ENCODE measurements at places on chromosomes 12 and 14.

GRCh38 chr12:2023365-2023764 lies 19.1 kb upstream of the DCP1B start:
- DNase-seq, result no peak

DNA sequence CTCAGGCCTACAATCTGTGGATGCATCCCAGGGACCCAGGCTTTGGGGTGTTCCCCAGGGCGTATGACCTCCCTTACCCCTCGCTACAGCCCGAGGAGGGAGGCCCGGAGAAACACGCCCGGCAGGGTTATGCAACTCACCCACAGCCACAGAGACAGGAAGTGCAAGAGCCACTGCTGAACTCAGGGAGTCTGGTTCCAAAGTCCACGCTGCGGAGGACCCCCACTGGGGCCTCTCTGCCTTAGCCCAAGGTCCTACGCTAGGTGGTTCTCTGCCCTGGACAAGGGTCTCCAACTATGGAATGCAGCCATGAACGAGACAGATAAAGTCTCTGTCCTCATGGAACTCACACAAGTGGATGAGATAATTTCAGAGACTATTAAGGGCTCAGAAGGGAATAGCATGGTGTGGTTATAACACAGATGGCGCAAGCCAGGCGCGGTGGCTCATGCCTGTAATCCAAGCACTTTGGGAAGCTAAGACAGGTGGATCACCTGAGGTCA lies 11.3 kb downstream of the SCARB1 start:
- no peak for DNase-seq

- peak; percentile 17 for DNase-seq
These were observed 99.4 kb downstream of the EPS8 start for GRCh38 chr12:15689751-15690191.

DNA sequence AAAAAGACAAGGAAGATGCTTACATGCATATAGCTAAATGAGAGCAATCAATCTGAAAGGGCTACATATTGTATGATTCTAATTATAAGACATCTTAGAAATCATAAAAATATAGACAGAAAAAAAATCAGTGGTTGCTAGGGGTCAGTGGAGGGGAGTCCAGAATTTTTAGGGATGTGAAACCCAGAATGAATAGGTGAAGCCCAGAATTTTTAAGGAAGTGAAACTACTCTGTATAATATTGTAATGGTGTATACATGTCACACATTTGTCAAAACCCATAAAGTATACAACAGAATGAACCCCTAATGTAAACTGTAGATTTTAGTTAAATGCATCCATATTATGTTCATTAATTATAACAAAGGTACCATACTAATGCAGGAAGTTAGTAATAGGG lies 713.2 kb downstream of the FLRT2 start:
- DNase-seq, result no peak

- peak; percentile 40 for DNase-seq
These were observed 24.3 kb downstream of the SYNDIG1L start for GRCh38 chr14:74401504-74402241.

GRCh38 chr14:90968025-90968424 lies 92.4 kb downstream of the RPS6KA5 start:
- DNase-seq, result no peak

- DNase-seq, result no peak
These were observed 21.1 kb downstream of the PLEKHD1 start for GRCh38 chr14:69505338-69506240.

DNA sequence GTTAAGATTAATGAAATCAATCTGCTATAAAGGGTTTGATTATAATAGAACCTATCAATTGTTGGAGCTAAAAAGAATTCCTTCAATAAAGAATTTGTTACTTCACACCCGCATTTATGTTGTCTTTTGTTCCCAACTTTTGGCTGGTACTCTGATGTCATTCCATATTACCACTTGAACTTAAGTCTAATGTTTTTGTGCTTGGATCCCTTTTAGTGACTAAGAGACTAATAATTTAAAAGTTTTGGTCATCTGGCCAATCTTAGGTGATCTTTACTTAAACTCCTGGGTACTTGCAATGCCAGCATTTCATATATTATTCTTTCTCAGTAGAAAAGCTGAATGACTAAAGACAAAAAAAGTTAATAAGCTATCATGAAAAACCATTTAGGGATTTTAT lies 113.0 kb downstream of the TMEM30B start:
- DNase-seq, result no peak

DNA sequence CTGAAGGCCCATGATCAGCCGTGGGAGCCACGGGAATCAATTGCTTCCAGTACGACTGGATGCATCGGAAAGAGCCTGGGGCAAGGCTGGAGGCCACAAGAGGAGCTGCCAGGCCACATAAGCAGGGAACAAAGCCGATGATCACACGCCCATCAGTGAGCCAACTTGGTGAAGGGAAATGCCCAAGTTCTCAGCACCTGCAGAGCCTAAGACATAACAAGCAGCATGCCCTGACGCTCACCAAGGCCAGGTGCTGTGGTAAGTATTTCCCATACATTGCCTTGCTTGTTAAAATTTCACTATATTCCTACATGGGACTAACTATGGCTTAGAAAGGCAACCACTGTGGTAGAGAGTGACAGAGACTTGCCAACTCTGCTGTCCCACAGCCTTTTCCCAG lies 555.9 kb downstream of the BCL11B start:
- DNase-seq, result no peak

DNA sequence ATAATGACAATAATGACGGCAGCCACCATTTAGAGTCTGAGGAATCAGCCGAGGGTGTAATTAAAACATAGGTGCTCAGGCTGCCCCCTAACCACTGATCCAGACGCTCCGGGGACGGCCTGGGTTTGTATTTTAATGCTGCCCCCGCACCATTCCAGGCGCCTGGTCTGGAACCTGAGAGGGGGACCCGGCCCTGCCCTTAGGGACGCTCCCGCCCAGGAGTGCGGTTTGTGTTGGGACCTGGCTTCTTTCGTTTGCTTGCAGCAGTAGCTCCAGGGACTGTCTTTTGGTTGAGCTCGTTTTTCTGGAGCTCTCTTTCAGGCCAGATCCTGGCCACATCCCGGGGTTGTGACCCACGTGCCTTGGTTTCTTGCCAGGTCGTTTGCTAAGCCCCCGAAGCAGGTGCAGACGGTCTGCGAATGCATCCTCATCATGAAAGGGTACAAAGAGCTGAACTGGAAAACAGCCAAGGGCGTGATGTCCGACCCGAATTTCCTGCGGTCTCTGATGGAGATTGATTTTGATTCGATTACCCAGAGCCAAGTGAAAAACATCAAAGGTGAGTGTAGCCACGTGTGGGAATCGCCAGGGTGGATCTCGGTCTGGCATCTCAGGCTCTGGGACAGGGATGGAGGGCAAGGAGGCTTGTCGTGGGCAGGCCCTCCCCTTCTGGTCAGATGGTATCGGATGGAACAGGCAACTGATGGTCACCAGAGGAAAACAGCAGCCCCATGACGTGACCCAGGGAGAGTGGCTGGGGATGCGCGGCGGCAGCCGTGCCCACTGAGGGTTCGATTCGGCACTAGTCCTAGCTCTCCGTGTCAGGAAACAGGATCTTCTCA lies 63.5 kb downstream of the CCDC92 start:
- no peak for DNase-seq

GRCh38 chr12:55445357-55445756 lies 1.5 kb downstream of the OR6C2 start:
- DNase-seq, result no peak

DNA sequence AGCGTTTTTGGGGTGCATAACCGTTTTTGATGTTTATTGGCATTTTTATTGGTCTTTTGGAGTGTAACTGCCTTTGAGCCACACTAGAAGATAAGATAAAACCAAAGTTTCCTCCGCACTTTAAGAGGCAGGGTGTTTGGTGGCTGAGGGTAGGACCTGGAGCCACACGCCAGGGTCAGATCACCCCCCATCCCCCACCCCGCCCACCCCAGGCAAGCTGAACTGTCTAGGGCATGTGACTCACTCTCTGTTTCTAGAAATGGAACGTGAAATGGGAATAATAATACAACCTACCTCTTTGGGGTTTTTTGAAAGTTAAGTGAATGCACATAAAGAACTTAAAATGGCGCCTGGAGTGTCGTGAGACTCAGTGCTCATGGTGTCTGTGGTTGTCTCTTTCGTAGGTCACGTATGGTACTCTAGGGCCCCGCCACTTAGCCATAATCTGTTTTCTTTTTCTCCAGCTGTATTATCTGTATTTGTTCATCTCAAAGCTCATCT lies 56.0 kb downstream of the PPP2R5C start:
- DNase-seq, result no peak

GRCh38 chr14:38553586-38553985 lies 297.7 kb upstream of the CLEC14A start:
- DNase-seq, result no peak

- DNase-seq, result no peak
These were observed 38.8 kb downstream of the SYNE3 start for GRCh38 chr14:95477411-95478269.

GRCh38 chr12:47415054-47415453 lies 290.8 kb downstream of the RPAP3 start:
- no peak for DNase-seq

DNA sequence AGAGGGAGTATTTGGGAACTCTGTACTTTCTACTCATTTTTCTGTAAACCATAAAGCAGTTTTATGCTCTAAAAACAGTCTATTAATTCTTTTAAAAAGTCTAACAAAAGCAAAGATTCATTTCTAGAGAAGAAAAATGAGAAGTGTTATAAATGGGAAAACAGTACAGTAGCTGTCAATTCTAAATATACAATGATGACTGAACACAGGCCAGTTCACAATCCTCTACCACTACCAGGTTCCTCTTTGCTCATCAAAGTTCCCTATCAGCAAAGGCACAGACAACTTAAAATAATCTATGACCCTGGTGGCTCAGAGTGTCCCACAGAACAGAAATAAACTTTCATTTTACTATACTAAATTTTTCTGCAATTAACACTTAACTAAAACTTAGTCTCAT lies 12.5 kb downstream of the NAA25 start:
- DNase-seq, result no peak

DNA sequence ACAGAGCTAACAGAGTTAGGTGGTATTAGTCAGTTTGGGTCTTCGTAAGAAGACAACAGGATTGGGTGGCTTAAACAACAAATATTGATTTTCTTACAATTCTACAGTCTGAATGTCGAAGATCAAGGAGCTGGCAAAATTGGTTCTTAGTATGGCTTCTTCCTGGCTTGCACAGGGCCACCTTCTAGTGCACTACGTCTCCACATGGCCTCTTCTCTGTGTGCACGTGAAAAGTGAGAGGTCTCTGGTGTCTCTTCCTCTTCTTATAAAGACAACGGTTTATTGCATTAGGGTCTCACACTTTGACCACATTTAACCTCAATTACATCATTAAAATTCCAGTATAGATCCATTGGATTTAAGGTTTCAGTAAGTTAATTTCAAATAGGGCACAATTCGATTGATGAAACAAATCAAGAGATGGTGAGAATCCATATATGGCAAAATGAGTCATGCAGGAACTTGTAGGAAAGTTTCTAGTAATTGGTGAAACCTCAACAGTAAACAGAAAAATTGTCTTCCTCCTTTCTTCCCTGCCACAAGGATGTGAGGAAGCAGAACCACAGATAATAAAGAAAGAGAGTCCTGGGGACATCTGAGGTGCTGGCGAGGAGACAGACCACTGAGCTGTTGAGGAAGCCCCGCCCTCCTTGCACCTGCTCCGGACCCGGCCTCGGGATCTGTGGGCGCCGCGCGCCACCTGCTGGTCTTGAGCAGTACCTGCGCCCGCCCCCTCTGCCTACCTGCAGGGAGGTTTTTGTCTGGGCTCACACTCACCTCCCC lies 846.7 kb downstream of the TMEM121 start:
- DNase-seq, result peak; percentile 57

DNA sequence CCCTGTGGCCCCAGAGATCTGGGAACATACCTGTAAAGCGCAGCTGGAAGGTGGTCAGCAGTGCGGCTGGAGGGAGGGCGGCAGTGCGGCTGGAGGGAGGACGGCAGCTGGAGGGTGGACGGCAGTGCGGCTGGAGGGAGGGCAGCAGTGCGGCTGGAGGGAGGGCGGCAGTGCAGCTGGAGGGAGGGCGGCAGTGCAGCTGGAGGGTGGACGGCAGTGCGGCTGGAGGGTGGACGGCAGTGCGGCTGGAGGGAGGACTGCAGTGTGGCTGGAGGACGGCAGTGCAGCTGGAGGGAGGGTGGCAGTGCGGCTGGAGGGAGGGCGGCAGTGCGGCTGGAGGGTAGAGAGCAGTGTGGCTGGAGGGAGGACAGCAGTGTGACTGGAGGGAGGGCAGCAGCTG lies 23.5 kb downstream of the LRCOL1 start:
- no peak for DNase-seq

GRCh38 chr14:33249233-33249820 lies 310.6 kb downstream of the NPAS3 start:
- peak; percentile 3 for DNase-seq

- DNase-seq, result peak; percentile 38
These were observed 237.7 kb downstream of the TRHDE start for GRCh38 chr12:72509891-72510290.

DNA sequence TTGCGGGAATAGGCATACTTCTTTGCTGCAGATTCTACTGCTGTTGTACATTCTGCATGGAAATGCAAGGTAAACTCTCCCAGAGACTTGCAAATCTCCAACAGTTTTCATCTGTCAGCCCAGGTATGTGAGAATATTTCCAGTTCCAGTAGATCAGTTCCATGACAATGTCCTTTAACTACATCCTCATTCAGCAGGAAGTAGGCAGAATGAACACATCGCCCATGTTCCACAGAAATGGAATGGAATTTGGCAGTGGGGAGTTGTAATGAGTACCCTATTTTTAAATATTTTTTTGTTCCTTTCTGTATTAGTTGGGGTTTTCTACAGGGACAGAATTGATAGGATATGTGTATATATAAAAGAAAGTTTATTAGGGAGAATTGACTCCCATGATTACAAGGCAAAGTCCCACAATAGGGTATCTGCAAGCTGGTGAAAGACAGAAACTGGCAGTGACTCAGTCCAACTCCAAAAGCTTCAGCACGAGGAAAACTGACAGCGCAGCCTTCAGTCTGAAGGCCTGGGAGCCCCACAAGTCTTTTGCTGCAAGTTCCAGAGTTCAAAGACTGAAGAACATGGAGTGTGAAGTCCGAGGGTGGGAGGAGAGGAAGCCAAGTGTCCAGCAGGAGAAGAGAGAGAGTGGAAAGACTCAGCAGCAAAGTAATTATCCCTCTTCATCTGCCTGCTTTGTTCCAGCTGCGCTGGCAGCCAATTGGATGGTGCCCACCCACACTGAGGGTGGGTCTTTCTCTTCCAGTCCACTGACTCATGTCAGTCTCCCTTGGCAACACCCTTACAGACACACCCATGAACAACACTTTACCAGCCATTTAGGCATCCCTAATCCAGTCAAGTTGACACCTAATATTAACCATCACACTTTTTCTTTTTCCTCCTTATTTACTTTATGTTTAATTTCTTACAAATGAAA lies 110.4 kb upstream of the SCAF11 start:
- DNase-seq, result no peak

- DNase-seq, result peak; percentile 13
These were observed 19.1 kb upstream of the TBX3 start for GRCh38 chr12:114703060-114703493.
